ENCODE measurements at places on chromosomes 6 and 20.
A peak's percentile ranks its signal among the peaks of the same experiment; 100 is the strongest.

- DNase-seq = no peak
Observed at GRCh38 chr6:139577763-139578604, 203.5 kb upstream of the CITED2 start.

DNA sequence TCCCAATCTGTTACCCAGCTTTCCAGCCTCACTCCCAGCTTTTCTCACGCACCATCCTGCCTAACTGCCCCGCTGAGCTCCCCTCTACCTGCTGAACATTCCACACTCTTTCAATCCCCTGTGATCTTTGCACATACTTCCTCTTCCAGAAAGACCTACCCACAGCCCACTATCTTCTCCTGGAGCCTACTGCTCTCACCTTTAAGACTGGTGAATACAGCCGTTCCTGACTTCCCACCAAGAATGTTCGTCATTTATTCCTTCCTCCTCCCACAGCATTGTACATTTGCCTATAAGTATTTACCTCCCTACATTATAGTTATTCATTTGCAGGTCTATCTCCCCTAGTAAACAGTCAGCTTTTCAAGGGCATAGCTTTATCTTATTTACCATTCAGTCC, 61.9 kb upstream of the MBOAT1 start:
- no peak for DNase-seq

DNA sequence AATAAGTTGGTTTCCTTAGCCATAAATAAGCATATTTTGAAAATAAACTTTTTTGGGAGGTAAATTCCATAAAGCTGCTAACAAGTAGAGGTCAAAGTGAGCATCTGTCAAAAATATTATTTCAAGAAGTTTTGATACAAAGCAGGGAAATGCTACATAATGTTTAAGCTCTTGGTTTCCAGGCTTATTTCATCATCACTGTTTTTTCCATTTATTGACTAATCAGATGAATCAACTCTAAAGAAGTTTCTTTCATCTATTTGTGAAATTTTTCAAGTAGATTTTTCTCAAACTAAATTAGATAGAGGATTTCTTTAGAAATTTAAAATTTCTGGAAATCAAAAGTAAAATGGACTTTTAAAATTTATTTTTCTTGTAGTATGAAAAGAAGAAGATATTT, 89.5 kb upstream of the TBX18 start:
- DNase-seq = no peak

DNA sequence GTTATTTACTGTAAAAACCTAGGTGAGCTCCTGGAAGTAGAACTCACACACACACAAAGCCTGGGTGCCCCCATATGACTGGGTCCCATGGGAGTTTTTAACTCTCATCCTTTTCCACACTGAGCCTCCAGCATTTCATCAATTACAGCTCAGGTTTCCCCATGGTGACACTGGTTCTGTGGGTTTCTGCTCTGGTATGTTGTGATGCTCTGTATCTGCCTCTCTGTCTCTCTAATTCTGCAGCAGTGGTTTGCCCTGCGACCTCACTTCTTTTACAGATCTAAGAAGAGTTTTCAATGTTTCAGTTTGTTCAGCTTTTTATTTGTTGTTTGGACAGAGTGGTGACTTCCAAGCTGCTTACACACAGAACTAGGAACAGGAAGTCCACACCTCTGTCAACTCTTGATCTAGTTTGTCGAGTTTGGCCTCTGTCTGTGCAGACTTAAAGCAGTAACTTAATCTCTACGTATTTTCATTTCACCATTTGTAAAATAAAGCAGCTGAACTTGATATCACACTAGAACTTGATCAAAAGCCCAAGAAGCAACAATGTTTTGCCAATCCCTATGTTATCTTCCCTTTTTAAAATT, 554.3 kb downstream of the EPHA7 start:
- DNase-seq = no peak

DNA sequence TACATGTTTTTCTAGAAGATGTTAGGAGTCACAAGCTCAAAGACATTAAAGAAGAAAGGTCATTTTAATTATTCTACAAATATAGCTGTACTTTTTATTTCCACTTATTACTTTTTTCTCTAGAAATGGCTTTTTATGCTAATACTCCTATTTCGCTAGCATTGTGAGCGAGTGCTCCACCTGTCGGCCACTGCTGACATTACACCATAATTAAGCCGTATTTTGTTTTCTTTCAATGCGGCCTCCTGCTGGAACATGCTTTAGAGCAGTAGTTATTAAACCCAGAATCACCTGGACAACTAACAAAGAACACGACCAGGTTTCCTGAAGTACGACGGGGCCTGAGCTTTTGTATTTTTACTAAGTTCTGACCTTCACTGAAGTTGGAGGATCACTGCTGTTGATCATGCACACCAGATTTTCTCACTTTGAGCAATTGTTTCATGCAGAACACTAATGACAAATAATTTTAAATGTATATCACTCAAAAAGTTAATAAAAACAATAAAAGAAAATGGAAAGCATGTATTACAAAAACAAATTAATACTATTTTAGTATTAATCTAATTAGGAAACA, 74.1 kb upstream of the PAK5 start:
- peak; percentile 19 for DNase-seq

All from AML-193 (cell line).